ENCODE measurements at places on chromosomes 1 and 21. TPM values are rescaled to one million over a fixed set of nuclear protein-coding genes. Genes with fewer than 3 reads are reported as not detected.

KIF21B gene
- total RNA-seq, result 0.12 TPM

DDX59 gene
- 10.6 TPM for total RNA-seq

CASQ2 gene
- total RNA-seq, result not detected

PALMD gene
- 1.2 TPM for total RNA-seq

LRRC39 gene
- total RNA-seq, result not detected

COL24A1 gene
- total RNA-seq, result 0.23 TPM

PRAMEF27 gene
- total RNA-seq, result not detected

NES gene
- 26.6 TPM for total RNA-seq

SYT11 gene
- total RNA-seq, result 6.5 TPM

GSTM2 gene
- 78.2 TPM for total RNA-seq

RIMKLA gene
- total RNA-seq, result not detected

KCNK2 gene
- total RNA-seq, result 17.9 TPM

OR2M3 gene
- total RNA-seq, result not detected

TSPEAR gene
- not detected for total RNA-seq

NID1 gene
- total RNA-seq, result 323 TPM

ARID4B gene
- 9.4 TPM for total RNA-seq

ATP1A2 gene
- 1.8 TPM for total RNA-seq

SPATA17 gene
- 5.0 TPM for total RNA-seq

HTR6 gene
- not detected for total RNA-seq

SLC16A4 gene
- total RNA-seq, result 11.6 TPM
